ENCODE measurements at places on chromosomes 5 and 9.

DNA sequence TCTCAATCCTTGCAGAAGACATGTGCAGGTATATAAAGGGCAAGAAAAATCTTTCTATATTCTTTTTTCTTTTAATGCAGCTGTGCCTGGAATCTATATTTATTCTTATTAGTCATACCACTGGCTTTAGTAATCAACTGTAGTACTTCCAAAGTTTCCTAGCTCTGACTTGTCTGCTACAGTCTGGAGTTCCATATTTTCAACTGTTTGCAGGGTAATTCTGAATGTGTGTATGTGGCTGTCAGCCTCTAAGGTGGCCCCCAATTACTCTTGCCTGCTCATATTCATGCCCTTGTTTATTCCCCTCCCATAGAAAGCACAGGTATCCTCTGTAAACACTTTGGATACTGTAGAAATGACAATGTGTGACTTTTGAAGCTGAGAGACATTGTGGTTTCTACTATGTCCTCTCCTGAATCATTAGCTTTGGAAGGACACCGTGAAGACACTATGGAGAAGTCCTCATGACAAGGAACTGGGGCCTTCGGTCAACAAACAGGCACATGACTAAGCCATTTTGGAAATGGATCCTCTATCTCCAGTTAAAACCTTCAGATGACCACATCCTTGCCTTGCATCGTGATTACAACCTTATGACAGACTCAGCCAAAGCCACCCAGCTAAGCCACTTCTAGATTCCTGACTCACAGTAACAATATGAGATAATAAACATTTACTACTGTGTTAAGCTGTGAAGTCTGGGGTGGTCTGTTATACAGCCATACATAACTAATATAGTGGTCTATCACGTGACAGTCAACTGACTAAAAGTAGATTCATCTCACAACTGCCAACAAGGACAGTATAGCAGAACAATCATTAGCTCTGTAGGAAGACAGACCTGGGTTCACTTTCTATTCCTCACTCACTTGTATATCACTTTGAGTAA is 49.5 kb upstream of the SUSD1 start:
- DNase-seq, result no peak

DNA sequence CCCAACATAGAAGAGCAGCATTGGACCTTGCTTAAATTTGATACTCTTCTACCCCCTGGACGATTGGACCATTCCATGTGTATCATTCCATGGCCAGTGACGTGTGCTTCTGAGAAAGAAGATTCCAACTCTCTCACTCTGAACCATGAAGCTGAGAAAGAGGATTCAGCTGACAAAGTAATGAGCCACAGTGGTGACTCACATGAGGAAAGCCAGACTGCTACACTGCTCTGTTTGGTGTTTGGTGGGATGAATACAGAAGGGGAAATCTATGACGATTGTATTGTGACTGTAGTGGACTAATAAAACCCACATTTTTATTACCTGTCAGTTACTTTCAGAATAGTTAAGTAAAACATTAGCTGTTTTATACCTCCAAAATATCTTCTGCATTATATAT is 7.5 kb downstream of the HSPA5 start:
- DNase-seq, result no peak

GRCh38 chr5:73759771-73760170 is 133.8 kb downstream of the ARHGEF28 start:
- DNase-seq, result no peak

DNA sequence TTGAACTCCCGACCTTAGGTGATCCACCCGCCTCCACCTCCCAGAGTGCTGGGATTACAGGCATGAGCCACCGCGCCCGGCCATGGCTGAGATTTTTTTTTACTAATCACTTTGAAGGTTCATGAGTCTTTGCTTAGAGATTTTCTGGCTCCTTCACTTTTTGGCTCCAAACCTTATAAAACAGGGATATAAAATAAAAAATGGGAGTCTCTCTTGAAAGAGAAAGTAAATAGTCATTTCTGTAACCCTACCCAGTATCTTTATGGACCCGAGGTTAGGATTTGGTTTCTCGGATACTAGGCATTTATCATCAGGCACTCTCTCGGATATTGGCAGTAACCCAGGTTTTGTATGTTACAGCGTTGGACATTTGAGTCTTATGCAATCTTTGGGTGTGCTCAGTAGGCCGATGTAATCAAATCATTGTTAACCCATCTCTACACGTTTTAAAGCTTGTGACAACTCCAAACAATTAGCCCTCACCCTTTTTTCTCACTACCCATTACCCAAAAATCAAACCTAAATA is 25.3 kb downstream of the STXBP1 start:
- peak; percentile 24 for DNase-seq

All from HuH-7 (cell line).